HAP-1 (cell line): ENCODE measurements at places on chromosomes 7 and 10.

- DNase-seq: no peak
These were observed 69.8 kb downstream of the CDK1 start for GRCh38 chr10:60848126-60848525.

DNA sequence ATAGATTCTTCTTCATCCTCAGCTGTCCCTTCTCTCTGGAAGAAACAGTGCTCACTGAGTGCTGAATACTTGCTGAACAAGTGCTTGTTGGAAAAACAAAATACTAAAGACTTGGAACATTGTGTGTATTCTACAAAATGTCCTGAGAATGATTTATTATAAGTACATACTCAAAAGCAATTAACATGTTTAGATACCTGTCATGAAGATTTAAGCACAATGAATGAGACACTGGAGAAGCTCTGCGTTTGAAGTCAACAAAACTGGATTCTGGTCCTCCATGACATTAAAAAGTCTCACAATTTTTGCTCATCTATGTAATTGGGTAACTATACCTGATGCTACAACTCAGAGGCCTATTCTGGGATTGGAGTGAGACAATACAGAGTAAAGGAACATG is 34.8 kb upstream of the LAMB1 start:
- no peak for DNase-seq

GRCh38 chr10:91552274-91553095 is 80.4 kb downstream of the PPP1R3C start:
- no peak for DNase-seq

DNA sequence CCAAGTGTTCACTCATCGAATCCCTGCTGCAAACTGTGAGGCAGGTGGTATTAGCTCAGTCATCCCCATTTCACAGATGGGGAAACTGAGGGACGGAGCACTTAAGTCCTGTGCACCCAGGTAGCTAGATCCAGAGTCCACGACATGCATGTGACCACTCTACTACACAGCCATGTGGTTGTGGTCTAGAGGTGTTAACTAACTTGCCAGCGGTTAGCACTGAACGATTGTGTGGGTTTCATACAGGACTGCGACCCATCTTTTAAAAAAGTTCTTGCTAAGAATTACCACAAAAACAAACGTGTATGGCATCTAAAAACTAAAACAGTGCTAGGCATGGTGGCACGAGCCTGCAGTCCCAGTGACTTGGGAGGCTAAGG is 16.1 kb upstream of the ABCC2 start:
- DNase-seq: no peak

GRCh38 chr7:112937651-112938415 is 147.6 kb upstream of the TMEM168 start:
- no peak for DNase-seq

DNA sequence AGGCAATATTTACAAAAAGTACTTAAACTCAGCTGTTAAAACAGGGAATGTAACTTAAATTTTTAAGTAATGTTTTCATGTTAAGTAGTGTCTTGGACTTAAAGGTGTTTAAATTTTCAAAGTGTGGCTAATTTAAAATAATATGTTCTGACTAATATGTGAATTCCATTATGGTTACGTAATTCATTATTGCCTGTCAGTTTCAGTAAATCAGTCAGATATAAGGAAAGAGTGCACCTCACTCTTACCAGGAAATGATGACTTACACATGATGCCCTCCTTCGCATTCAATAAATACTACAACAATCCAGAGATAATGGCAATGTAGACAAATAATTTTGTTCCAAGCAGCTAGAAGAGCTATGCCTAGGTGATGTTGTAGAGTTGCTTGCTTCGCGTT is 69.0 kb upstream of the WNT16 start:
- no peak for DNase-seq

DNA sequence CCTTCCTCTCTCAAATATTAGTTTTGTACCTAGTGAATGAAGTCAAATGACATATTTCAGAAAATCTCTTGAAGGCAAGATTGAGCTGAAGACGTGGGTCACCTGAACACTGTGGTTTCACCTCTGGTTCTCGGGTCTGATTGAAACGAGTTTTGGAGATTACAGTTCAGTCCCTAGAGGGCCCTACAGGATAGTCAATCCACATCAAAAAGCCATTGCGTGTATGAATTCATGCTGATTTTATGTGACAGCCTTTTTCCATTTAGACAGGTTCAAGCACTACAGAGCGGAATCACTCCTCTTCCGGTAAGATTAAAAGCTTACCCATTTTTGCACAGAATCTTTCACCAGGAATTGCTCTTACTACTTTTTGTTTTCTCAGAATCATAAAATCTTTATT is 62.2 kb downstream of the VIM start:
- DNase-seq: no peak

- DNase-seq: peak; percentile 25
These were observed 4.2 kb upstream of the TCAF1 start for GRCh38 chr7:143906151-143906550.
